ENCODE measurements at places on chromosomes 3 and 15. TPM values are rescaled to one million over a fixed set of nuclear protein-coding genes. Genes with fewer than 3 reads are reported as not detected.

Gene CPB1
- not detected for total RNA-seq

Gene SIDT1
- total RNA-seq = 32.8 TPM

Gene TRAK1
- total RNA-seq = 24.9 TPM

DNA sequence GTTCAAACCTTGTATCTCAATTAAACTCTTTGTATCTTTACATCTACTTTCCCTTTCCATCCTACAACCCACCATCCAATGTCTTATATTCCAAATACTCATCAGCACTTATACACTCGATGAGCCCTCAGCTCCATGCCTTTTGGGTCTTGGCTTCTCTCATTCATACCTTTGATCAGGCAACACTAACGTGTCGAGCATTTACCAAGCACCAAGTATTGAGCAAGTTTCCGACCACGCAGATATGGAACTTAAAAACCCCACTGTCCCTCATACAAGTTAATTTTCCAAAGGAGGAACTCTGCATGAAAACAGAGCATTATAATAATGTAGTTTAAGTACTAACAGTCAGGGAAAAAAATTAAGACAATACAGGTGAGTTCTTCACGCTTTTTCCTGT is 102.8 kb downstream of the IL1RAP start:
- H3K4me3 ChIP-seq = no peak overlapping the region
- H3K36me3 ChIP-seq = no peaks in the 10 kb centered on the region
- no peaks in the 10 kb centered on the region for H3K4me1 ChIP-seq
- DNase-seq = no peak
- H3K27me3 ChIP-seq = no peaks in the 10 kb centered on the region

DNA sequence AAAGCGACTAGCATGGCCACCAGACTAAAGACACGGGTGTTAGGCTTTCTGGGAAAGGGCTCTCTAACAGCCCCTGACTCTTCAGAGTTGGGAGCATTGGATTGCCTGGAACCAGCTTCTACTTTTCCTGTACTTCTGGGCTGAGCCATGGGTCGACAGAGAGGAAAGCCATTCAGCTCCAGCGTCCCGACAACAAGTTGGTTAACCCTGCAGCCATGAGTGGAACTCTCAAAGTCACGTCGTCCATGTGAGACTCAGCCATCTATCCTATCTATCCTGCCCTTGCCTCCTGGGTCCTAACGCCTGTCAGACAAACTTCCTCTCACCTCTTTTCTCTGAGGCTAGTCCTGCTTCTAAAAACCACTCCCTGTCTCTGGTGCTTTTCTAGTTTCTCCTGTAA is 32.6 kb upstream of the TBC1D5 start:
- no peaks in the 10 kb centered on the region for H3K27me3 ChIP-seq
- no peak for DNase-seq
- H3K36me3 ChIP-seq = no peaks in the 10 kb centered on the region
- peak overlapping the region; percentile 18 for H3K4me3 ChIP-seq
- peaks cover 5% of the 10 kb centered on the region for H3K4me1 ChIP-seq
- no peak overlapping the region for H3K27ac ChIP-seq

- no peaks in the 10 kb centered on the region for H3K27me3 ChIP-seq
- no peak for DNase-seq
- no peaks in the 10 kb centered on the region for H3K4me1 ChIP-seq
- H3K36me3 ChIP-seq = no peaks in the 10 kb centered on the region
- H3K27ac ChIP-seq = no peak overlapping the region
Observed at GRCh38 chr15:78811825-78812183, 540 bp upstream of the ADAMTS7 start.

Gene MEGF11
- not detected for total RNA-seq

DNA sequence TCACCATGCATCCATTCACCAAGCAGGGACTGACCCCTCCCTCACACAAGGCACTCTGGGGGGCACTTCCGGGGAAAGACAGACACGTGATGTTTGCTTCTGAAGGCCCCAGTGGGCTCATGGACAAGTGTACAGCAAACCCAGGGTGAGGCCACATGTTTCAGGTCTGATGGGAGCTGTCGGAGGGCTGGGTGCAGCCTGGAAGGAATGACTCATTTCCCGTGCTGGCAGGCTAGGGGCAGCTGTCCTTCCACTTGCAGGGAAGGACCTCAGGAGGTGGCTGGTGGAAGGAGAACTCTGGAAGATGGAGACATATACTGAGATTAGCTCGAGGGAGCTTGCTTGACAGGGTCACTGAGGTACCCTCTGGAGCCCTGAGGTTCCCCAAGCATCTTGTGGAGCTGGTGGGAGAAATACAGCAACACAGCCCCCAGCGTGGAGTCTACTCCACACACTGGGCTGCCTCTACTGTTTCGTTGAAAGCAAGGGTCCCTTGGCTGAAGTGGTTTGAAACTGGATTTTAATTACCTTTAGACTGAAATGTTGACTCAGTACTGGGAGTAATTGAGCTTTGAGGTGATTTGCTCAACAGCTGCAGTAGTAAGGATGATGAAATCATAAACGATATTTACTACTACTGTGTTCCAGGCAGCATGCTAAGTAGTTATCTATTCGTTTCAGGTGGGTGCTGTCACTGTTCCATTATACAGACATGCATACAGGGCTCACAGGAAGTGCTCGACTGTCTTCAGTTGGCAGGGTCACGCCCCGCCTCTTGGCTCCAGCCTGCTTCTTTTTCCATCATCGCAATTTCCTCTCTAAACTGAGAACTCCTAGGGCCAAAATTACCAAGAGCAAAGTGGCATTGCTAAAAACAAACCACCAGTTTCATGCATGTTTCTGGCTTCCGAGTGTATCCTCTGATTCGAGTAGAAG is 230.4 kb downstream of the ADAMTS17 start:
- H3K27ac ChIP-seq = peak overlapping the region; percentile 18
- no peak overlapping the region for H3K4me3 ChIP-seq
- H3K4me1 ChIP-seq = peaks cover 18% of the 10 kb centered on the region
- H3K27me3 ChIP-seq = no peaks in the 10 kb centered on the region
- no peaks in the 10 kb centered on the region for H3K36me3 ChIP-seq

Gene POC1A
- 19.7 TPM for total RNA-seq

GRCh38 chr15:89998923-89999675 is 2.0 kb upstream of the ZNF710 start:
- no peak overlapping the region for H3K27ac ChIP-seq
- no peak overlapping the region for H3K4me3 ChIP-seq
- DNase-seq = no peak
- H3K4me1 ChIP-seq = peaks cover 6% of the 10 kb centered on the region
- H3K36me3 ChIP-seq = no peaks in the 10 kb centered on the region

GRCh38 chr3:41026394-41027177 is 172.7 kb upstream of the CTNNB1 start:
- H3K27me3 ChIP-seq = peaks cover 2% of the 10 kb centered on the region
- H3K36me3 ChIP-seq = no peaks in the 10 kb centered on the region
- no peak overlapping the region for H3K27ac ChIP-seq
- H3K4me1 ChIP-seq = no peaks in the 10 kb centered on the region
- no peak overlapping the region for H3K4me3 ChIP-seq
- DNase-seq = no peak

DNA sequence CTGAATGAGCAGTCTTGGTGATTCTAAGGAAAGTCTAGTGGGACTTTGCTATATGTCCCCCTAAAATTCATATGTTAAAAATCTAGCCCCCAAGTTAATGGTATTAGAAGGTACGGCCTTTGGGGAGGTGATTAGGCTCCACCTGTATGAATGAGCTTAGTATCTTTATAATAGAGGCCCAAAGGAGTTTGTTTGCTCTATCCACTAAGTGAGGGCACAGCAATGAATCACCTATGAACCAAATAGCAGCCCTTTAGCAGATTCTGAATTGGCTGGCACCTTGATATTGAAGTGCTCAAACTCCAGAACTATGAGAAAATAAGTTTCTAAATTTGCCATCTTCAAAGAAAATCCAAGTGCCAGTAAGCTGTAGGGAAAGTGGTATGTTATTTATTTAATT is 187.9 kb downstream of the SUCNR1 start:
- no peak overlapping the region for H3K27ac ChIP-seq
- no peak for DNase-seq
- no peak overlapping the region for H3K4me3 ChIP-seq
- H3K4me1 ChIP-seq = no peaks in the 10 kb centered on the region

- H3K27ac ChIP-seq = no peak overlapping the region
- no peak for DNase-seq
- no peaks in the 10 kb centered on the region for H3K27me3 ChIP-seq
Observed at GRCh38 chr3:158769549-158769948, 32.3 kb upstream of the MFSD1 start.

GRCh38 chr15:81747026-81747425 is 298.8 kb downstream of the MEX3B start:
- no peaks in the 10 kb centered on the region for H3K27me3 ChIP-seq
- H3K4me1 ChIP-seq = no peaks in the 10 kb centered on the region

Gene GOLGA8S
- total RNA-seq = 0.57 TPM

Gene CELSR3
- 3.4 TPM for total RNA-seq

DNA sequence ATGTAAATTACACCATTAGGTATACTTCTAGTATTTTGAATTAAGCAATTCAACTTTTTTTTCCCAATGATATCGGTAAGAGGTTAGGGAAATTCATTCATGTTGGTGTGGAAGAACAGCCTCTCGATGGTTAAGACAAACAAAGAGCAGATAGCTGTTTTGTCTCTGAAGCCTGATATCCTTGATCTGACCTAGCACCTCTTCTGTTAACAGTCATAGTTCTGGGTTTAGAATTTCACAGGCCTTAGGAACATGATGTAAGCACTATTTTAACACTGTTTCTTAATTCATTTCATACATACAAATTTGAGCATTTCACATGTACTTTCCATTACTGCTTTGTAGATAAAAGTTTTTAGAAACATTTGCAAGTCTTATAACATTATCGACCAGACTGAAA is 367.5 kb upstream of the ZNF385D start:
- H3K27ac ChIP-seq = no peak overlapping the region
- H3K4me3 ChIP-seq = no peak overlapping the region
- H3K4me1 ChIP-seq = no peaks in the 10 kb centered on the region
- no peak for DNase-seq
- no peaks in the 10 kb centered on the region for H3K27me3 ChIP-seq

Gene SLC2A2
- not detected for total RNA-seq

Gene CCDC54
- total RNA-seq = not detected

Gene TTLL13
- 0.42 TPM for total RNA-seq

- no peak overlapping the region for H3K27ac ChIP-seq
- DNase-seq = no peak
- H3K36me3 ChIP-seq = no peaks in the 10 kb centered on the region
- no peaks in the 10 kb centered on the region for H3K27me3 ChIP-seq
- H3K4me1 ChIP-seq = no peaks in the 10 kb centered on the region
Observed at GRCh38 chr15:77127626-77128025, 56.7 kb upstream of the TSPAN3 start.

DNA sequence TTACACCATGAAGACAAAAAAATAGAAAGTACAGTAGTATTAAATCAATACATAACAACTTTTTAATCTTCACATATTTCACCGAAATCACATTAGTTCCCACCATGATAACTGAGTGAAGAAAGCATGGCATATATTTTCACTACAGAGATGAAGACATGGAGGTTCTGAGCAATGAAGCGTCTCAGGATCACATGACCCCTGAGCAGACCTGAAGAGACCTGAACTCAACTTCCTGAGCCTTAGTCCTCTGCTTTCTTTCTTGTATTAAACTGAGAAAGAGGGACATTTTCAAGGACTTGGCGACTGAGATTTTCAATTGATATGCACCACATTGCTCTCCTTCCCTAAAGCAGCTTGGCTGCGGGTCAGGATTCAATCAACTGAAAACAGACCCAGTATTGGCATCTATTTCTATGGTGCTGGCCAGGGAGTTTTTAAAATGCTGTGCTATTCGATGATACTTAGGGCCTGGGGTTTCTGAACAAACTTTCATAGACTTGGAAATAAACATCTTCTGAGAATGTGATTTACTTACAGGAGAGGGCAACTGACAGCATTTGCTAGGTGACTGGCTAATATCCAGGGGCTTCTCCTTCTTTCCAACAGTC is 165.1 kb downstream of the LSAMP start:
- no peak overlapping the region for H3K27ac ChIP-seq
- no peak for DNase-seq
- no peaks in the 10 kb centered on the region for H3K4me1 ChIP-seq
- no peak overlapping the region for H3K4me3 ChIP-seq
